ENCODE measurements at places on chromosomes 2 and 18. TPM values are rescaled to one million over a fixed set of nuclear protein-coding genes. Genes with fewer than 3 reads are reported as not detected.

The PFN4 gene
- total RNA-seq = 0.28 TPM

The SKA1 gene
- total RNA-seq = 6.6 TPM

The ABCA12 gene
- total RNA-seq = under 0.01 TPM

The FKBP1B gene
- 7.0 TPM for total RNA-seq

The TTN gene
- total RNA-seq = under 0.01 TPM

The UGT1A4 gene
- not detected for total RNA-seq

The GRP gene
- not detected for total RNA-seq

The DAPL1 gene
- not detected for total RNA-seq

The ZNF892 gene
- 3.0 TPM for total RNA-seq

The CPO gene
- total RNA-seq = 0.09 TPM

The CRYBA2 gene
- total RNA-seq = not detected

The ANKRD30B gene
- under 0.01 TPM for total RNA-seq

The PLGLB1 gene
- total RNA-seq = 1.8 TPM

The RGPD3 gene
- 0.09 TPM for total RNA-seq

The ZBTB7C gene
- under 0.01 TPM for total RNA-seq

The DLX1 gene
- total RNA-seq = not detected

The CROCC2 gene
- total RNA-seq = 0.14 TPM

The TMEM200C gene
- total RNA-seq = 0.14 TPM

The FAM124B gene
- total RNA-seq = under 0.01 TPM

The CD8B gene
- total RNA-seq = not detected

The KIAA2012 gene
- total RNA-seq = under 0.01 TPM

The CRACDL gene
- total RNA-seq = not detected

The NDUFS1 gene
- 112 TPM for total RNA-seq

The ST3GAL5 gene
- 30.2 TPM for total RNA-seq

The BCL2L11 gene
- total RNA-seq = 3.6 TPM

The CACNB4 gene
- total RNA-seq = 1.1 TPM
